ENCODE measurements at places on chromosomes 5 and 9. TPM values are rescaled to one million over a fixed set of nuclear protein-coding genes. Genes with fewer than 3 reads are reported as not detected.

GRCh38 chr5:15073453-15073852, 201.9 kb upstream of the ANKH start:
- DNase-seq = no peak
- peaks cover 2% of the 10 kb centered on the region for H3K27me3 ChIP-seq
- H3K4me1 ChIP-seq = no peaks in the 10 kb centered on the region
- no peak overlapping the region for H3K27ac ChIP-seq
- no peaks in the 10 kb centered on the region for H3K36me3 ChIP-seq
- H3K4me3 ChIP-seq = no peak overlapping the region

DNA sequence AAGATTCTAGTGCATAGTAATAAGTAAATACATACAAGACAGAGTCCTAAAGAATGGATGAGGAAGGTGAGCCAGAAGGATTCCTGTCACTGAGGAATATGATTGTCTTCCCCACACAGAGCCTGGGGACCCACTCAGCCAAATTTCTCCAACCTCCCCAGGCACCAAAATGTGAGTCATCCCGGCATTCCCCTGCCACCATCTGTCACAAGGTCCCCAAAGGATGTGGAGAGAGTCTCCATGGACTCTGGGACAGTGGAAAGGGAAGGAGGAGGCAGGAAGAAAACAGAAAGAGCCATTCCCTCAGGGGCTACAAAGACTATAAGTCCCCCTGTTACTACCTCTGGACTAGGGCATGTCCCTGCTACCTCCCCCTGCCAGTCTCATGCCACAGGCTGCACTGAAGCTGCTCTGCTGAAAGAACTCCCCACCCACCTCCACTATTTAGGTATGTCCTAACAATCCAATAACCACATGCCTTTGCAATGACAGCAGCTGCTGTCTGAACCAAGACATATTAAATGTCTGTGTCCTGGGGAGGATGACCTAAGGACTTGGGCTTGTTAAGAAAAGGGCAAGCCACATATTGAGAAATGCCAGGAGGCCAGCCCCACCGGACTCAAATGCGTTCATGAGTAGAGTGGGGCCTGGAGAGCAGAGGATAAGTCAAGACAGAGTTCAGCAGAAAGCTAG, 10.7 kb upstream of the OR5C1 start:
- no peak overlapping the region for H3K4me3 ChIP-seq
- peaks cover 2% of the 10 kb centered on the region for H3K36me3 ChIP-seq
- no peaks in the 10 kb centered on the region for H3K27me3 ChIP-seq
- H3K27ac ChIP-seq = no peak overlapping the region
- no peak for DNase-seq

- H3K4me1 ChIP-seq = no peaks in the 10 kb centered on the region
- peaks cover 17% of the 10 kb centered on the region for H3K27me3 ChIP-seq
- no peak overlapping the region for H3K27ac ChIP-seq
- DNase-seq = no peak
- no peak overlapping the region for H3K4me3 ChIP-seq
Observed at GRCh38 chr5:178385496-178385890, 152.9 kb upstream of the PHYKPL start.

DNA sequence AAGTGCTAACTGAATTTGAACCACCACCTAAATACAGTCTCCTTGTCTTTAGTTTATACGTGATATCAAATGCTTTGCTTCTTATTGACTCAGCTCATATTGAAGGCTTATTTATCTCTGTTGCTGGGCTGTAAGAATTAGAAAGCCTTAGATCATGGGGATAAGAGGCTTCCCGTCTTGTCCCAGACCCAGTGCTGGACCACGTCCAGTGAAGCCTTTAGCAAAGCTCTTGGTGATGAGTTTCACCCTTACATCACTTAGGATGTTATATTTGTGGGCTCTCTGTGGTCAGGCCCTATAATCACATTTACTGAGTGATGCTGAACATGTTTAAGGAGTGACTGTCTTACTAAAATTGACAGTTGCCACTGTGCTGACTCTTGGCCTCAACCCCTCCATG, 11.2 kb downstream of the FAM240B start:
- peaks cover 5% of the 10 kb centered on the region for H3K27me3 ChIP-seq
- no peak overlapping the region for H3K27ac ChIP-seq
- H3K36me3 ChIP-seq = no peaks in the 10 kb centered on the region

GRCh38 chr9:98852961-98853360, 45.5 kb downstream of the GALNT12 start:
- H3K27me3 ChIP-seq = peaks cover 12% of the 10 kb centered on the region
- no peaks in the 10 kb centered on the region for H3K36me3 ChIP-seq
- H3K27ac ChIP-seq = no peak overlapping the region
- H3K4me3 ChIP-seq = no peak overlapping the region

- DNase-seq = no peak
- peak overlapping the region; percentile 84 for H3K27ac ChIP-seq
- peak overlapping the region; percentile 93 for H3K4me3 ChIP-seq
- H3K4me1 ChIP-seq = peaks cover 68% of the 10 kb centered on the region
- H3K36me3 ChIP-seq = peaks cover 11% of the 10 kb centered on the region
Observed at GRCh38 chr5:172004824-172005237, 1.6 kb downstream of the FBXW11 start.

- no peaks in the 10 kb centered on the region for H3K36me3 ChIP-seq
- DNase-seq = no peak
- H3K27ac ChIP-seq = no peak overlapping the region
- no peaks in the 10 kb centered on the region for H3K4me1 ChIP-seq
Observed at GRCh38 chr9:14923701-14924100, 13.5 kb upstream of the FREM1 start.

GRCh38 chr5:125865166-125865815, 557.9 kb upstream of the GRAMD2B start:
- H3K27me3 ChIP-seq = peaks cover 2% of the 10 kb centered on the region
- H3K27ac ChIP-seq = no peak overlapping the region
- peaks cover 4% of the 10 kb centered on the region for H3K4me1 ChIP-seq
- no peaks in the 10 kb centered on the region for H3K36me3 ChIP-seq

- peak overlapping the region; percentile 1 for H3K27ac ChIP-seq
- no peaks in the 10 kb centered on the region for H3K27me3 ChIP-seq
- no peak for DNase-seq
- H3K36me3 ChIP-seq = no peaks in the 10 kb centered on the region
- peaks cover 21% of the 10 kb centered on the region for H3K4me1 ChIP-seq
Observed at GRCh38 chr5:8013948-8014710, 145.2 kb downstream of the MTRR start.

DNA sequence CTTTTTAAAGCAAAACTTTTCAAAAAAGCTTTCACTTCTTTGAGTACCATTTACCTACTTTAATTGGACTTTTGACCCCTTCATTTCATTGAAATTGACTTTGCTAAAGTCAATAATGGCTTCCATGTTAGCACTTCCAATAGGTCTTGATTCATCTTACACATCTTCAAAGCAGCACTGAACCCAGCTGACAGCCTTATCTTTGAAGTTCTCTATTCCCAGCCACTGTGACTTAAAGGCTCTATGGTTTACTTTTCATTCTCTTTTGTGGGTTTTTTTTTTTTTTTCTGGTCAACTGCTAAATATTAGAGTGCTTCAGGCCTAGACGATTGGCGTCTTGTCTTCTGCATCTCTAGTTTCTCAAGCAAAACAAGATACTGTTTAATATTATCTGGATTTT, 385.0 kb downstream of the CTNND2 start:
- no peaks in the 10 kb centered on the region for H3K27me3 ChIP-seq
- DNase-seq = no peak
- H3K4me3 ChIP-seq = no peak overlapping the region
- no peaks in the 10 kb centered on the region for H3K36me3 ChIP-seq
- H3K27ac ChIP-seq = no peak overlapping the region
- H3K4me1 ChIP-seq = no peaks in the 10 kb centered on the region

GRCh38 chr9:133942206-133942975, 49.7 kb downstream of the VAV2 start:
- H3K4me1 ChIP-seq = peaks cover 65% of the 10 kb centered on the region
- H3K36me3 ChIP-seq = peaks cover 28% of the 10 kb centered on the region
- H3K4me3 ChIP-seq = no peak overlapping the region
- H3K27me3 ChIP-seq = no peaks in the 10 kb centered on the region
- no peak for DNase-seq
- H3K27ac ChIP-seq = no peak overlapping the region

- no peak overlapping the region for H3K4me3 ChIP-seq
- H3K27ac ChIP-seq = no peak overlapping the region
- no peaks in the 10 kb centered on the region for H3K27me3 ChIP-seq
- H3K4me1 ChIP-seq = no peaks in the 10 kb centered on the region
- peaks cover 83% of the 10 kb centered on the region for H3K36me3 ChIP-seq
Observed at GRCh38 chr9:86020731-86021130, 78.6 kb downstream of the GOLM1 start.

DNA sequence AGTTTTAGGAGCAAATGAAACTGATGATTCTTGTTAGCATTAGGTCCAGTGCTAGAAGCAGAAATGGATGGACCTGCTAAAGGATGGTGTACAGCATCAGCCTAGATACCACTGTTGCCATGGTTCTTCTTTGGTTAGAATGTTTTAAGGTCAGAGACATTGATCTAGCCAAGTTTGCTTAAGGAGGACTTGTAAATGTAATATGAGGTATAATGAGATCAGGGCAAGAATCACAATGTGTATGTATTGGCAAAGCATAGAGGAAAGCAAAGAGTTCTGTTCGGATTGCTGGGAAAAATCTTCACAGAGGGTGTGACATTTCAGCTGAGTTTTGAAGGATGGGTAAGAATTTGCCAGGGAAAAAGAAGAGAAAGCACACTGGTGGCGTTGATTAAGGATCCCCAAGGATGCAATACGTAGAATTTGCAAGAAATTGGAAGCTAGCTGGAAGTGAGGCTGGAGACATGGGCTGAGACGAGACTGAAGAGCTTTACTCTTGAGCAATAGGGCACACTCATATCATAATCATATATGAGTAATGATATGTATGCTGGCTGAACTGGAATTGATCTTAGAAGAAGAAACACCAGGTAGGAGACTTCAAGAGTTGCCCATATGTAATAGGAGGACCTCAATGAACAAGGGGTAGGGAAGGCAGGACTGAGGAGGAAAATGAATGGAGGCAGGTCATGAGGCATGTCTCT, 102.0 kb downstream of the ZNF462 start:
- H3K27ac ChIP-seq = no peak overlapping the region
- H3K36me3 ChIP-seq = no peaks in the 10 kb centered on the region
- no peak for DNase-seq
- no peak overlapping the region for H3K4me3 ChIP-seq
- no peaks in the 10 kb centered on the region for H3K4me1 ChIP-seq

DNA sequence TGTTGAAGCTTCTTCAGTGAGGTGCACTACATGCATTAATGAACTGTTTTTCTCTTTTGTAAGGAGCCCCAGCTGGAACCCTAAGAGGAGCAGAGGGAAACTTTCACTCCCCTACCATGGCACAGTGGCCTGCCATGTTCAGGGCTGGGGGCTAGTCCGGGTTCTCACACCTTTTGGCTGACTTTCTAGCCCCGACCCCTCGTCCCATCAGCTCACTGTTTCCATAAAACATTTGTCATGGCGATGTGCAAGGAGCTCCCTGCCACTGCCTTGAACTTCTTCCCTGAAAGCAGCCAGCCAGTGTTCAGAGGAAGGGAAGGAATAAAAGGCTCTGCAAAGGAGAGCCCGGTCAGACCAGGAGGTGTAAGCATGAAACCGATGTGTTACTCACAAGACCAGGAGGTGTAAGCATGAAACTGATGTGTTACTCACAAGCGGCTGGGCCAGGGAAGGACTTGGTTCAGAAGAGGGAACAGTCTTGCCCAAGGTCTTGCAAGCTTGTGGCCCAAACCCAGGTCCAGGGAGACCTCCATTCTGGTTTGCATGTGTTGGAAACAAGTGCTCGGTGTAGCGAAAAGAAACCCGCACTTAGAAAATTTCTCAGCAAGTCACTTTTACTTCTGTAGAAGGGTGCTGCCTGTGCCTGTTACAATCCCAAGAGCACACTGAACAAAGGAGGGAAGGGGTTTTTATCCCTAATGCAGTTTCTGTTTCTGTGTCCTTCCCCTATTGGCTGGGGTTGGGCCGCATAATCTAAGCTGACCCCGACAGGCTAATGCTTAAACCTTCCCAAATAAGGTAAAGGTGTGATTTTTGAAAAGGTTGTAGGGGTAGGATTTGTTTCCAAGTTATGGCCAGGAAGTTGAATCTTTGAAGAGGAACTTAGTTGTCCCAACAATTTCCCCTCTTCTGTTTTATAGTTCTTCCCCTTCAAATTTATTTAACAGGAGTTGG, 3.4 kb upstream of the ABO start:
- peaks cover 4% of the 10 kb centered on the region for H3K4me1 ChIP-seq
- no peak overlapping the region for H3K27ac ChIP-seq
- H3K36me3 ChIP-seq = no peaks in the 10 kb centered on the region
- peaks cover 39% of the 10 kb centered on the region for H3K27me3 ChIP-seq
- no peak for DNase-seq

DNA sequence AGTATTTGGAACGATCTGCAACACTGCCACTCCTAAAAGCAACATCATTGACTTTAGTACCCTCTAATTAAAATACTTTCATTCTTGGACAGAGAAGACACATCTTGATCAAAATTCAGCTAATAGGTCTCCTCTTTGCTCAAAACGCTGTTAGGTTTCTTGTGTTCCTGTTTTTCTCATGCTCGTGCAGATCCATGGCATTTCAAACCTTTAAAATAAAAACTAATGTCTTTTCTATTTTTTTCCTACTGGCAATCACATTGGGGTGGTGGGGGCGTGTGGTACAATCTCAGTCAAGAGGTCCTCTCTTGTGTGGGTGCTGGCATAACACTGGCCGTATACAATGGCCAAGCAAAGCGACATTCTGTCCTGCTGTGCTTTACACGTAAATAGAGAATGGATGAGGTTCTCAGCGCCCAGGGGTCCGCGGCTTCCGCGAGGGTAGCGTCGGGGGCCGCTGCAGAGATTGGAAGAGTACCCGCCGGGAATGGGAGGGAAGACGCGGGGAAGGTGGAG, 315 bp upstream of the GPR150 start:
- H3K27me3 ChIP-seq = no peaks in the 10 kb centered on the region
- peak; percentile 18 for DNase-seq
- peak overlapping the region; percentile 88 for H3K4me3 ChIP-seq
- H3K27ac ChIP-seq = peak overlapping the region; percentile 62
- H3K36me3 ChIP-seq = no peaks in the 10 kb centered on the region

GRCh38 chr5:15384176-15384575, 115.8 kb upstream of the FBXL7 start:
- no peaks in the 10 kb centered on the region for H3K36me3 ChIP-seq
- H3K27ac ChIP-seq = no peak overlapping the region
- H3K4me3 ChIP-seq = no peak overlapping the region
- DNase-seq = no peak
- no peaks in the 10 kb centered on the region for H3K27me3 ChIP-seq

Gene ANKRD31
- 0.13 TPM for total RNA-seq

Gene CMYA5
- total RNA-seq = 0.11 TPM

Gene SPZ1
- total RNA-seq = not detected

Gene SLC6A19
- not detected for total RNA-seq

Gene ZNF608
- 22.0 TPM for total RNA-seq

Gene ZNF454
- total RNA-seq = not detected

Gene ISL1
- total RNA-seq = not detected

Gene GGTA1
- not detected for total RNA-seq

Gene UBAP1
- total RNA-seq = 30.6 TPM

Gene PNPLA7
- total RNA-seq = 6.1 TPM

Gene TSSK1B
- total RNA-seq = not detected

Gene ITK
- 0.86 TPM for total RNA-seq

Gene PSD2
- not detected for total RNA-seq

Data from activated B cell treated with CpG ODN at 0.5 μM for 24 hours (primary cell).